ENCODE measurements at places on chromosomes 4 and X. TPM values are rescaled to one million over a fixed set of nuclear protein-coding genes. Genes with fewer than 3 reads are reported as not detected.

BEND4 gene
- total RNA-seq, result 1.3 TPM

SNCA gene
- 7.8 TPM for total RNA-seq

HTN1 gene
- total RNA-seq, result not detected

C4orf50 gene
- total RNA-seq, result 0.09 TPM

XAGE1A gene
- not detected for total RNA-seq

- DNase-seq, result no peak
Observed at GRCh38 chr4:6859543-6859942, 50.1 kb upstream of the TBC1D14 start.

DNA sequence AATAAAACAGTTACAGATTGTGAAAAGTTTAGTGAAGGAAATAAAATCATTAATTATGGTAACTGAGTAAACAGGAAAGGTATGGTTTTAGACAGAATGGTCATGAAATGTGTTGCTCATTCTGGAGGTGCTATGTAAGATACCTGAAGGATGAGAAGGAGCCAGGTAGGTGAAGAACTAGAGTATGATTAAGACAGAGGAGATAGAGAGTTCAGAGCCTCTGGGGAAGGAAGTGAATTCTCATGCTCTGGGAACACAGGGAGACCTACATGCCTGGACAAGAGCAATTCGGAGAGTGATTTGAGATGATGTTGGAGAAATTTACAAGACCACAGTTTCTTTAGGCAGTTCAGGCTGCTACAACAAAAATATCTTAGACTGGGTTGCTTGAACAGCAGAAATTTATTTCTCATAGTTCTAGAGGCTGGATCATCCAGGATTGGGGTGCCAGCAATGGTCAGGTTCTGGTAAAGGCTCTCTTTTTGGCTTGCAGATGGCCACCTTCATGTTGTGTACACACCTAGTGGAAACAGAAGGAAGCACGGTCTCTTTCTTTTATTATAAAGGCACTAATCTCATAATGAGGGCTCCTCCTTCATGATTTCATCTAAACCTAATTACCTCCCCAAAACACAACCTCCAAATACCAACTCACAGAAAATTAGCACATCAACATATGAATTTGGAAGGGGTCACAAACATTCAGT, 1416.1 kb downstream of the PCDH7 start:
- no peak for DNase-seq

- no peak for DNase-seq
Observed at GRCh38 chr4:91064157-91064853, 937.1 kb downstream of the CCSER1 start.

DNA sequence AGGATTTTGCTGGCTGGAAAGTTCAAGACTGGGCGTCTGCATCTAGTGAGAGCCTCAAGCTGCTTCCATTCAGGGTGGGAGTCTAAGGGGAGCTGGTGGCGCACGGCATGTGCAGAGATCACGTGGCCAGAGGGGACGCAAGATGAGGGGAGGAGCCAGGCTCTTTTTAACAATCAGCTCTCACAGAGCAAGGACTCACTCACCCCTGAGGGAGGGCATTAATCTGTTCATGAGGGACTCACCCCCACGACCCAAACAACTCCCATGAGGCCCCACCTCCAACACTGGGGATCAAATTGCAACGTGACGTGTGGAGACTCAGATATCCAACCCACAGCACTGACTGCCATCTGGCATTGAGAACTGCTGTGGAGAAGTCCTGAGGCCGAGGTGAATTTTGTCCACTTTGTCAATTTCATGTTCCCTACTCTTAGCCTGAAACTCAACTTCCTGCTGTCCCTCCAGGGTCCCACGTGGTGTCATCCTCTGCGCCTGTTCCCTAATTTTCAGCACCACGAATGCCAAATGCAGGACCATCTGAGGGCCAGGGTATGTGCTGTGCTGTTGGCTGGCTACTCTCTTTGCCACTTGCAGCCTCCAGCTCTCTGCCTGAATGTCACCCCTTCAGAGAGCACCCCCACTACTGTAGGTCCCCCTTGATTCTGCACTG, 5.6 kb downstream of the ZFP92 start:
- no peak for DNase-seq

GRCh38 chrX:123230798-123231197, 46.7 kb downstream of the GRIA3 start:
- no peak for DNase-seq

DNA sequence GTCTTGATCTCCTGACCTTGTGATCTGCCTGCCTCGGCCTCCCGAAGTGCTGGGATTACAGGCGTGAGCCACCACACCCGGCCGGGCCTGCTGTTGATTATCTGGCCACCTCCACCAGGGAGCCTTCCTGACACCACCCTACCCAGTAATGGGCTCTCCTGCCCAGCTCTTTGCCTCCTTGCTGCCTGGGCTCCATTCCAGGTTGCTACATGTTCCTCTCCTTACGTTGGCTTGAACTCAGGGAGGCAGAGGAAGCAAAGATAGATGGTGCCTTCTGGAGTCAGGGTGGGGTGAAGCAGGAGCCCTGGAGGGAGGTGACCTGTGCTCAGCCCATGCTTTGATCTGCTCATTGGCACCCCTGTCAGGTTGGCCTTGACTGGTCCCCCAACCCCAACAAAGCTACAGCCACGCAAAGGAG, 26.3 kb downstream of the FLNA start:
- peak; percentile 19 for DNase-seq

- no peak for DNase-seq
Observed at GRCh38 chr4:81378386-81378785, 93.3 kb downstream of the RASGEF1B start.
